NCI-H1092 treated with DMSO at 0.1 percent for 48 hours (cell line): ENCODE measurements at places on chromosomes 12 and 14.

- DNase-seq, result no peak
Observed at GRCh38 chr14:73725116-73726024, 11.2 kb upstream of the PNMA1 start.

DNA sequence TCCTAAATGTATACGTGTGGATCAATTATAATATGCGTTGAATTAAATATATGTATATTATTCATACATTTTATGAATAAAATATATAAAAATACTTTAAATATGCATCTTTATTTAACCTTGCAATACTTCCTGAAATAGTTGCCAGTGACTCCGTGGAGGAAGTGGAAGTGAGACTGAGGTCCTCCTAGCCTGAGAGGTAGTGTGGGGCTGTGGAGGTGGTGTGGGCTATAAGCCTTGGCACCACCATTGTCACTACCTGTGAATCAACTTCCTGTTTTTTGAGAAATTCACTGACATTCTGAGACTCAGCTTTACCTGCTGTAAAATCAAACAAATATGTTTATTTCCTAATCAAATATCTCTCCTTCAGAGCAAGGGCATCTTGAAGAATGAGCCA, 514.2 kb downstream of the VRK1 start:
- DNase-seq, result no peak

- DNase-seq, result no peak
Observed at GRCh38 chr14:77599889-77600288, 16.5 kb downstream of the SPTLC2 start.

DNA sequence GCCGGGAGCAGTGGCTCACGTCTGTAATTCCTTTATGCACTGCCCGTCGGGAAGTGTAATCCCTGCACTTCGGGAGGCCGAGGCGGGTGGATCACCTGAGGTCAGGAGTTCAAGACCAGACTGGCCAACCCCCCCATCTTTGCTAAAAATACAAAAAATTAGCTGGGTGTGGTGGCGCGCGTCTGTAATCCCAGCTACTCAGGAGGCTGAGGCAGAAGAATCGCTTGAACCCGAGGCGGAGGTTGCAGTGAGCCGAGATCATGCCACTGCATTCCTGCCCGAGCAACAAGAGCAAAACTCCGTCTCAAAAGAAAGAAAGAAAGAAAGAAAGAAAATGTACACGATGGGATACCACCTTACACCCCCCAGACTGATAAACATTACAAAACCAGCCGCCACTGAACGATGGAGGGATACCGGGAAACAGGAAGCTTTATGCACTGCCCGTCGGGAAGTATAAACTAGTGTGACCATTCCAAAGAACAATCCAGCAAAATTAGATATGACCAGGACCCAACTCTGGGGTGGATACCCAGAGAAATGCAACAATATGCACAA, 1.1 kb downstream of the ABCD4 start:
- DNase-seq, result no peak

- no peak for DNase-seq
Observed at GRCh38 chr14:46034305-46034704, 617.3 kb downstream of the RPL10L start.

DNA sequence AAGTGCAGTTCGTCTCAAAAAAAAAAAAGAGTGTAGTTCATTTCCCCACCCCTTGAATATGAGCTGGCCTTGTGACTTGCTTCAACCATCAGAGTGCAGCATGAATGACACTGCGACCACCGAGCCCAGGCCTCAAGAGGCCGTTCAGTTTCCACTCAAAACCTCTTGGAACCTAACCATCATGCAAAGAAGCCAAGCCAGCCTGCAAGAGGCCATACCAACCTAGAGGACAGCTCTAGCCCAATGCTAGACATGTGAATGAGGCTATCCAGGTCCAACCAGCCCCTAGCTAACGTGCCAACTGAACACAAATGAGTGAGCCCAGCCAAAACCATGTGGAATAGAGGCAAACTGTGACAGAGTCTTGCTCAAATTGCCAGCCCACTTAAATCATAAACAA, 29.7 kb downstream of the R3HDM2 start:
- peak; percentile 2 for DNase-seq

GRCh38 chr14:69107407-69108003, 45.4 kb downstream of the DCAF5 start:
- peak; percentile 77 for DNase-seq

GRCh38 chr12:6845395-6845794, 4.7 kb downstream of the GNB3 start:
- DNase-seq, result no peak

DNA sequence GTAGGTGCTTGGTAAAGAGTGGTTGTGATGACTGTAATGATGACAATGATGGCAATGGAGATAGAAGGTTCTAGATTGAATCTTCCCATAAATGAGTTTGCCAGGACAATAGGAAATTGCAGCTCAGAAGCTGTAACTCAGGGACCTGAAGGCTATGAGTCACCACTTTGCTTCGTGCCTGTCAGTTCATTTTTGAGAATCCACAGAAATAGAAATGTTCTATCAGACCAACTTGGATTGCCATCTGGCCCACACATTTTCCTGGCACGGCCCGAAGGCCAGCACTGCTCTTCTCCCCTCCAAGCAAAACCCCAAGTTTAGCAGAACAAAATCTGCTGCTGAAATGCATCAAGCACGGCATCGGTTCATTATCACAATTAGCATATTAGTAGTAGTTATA, 1127.0 kb downstream of the BCL11B start:
- no peak for DNase-seq

DNA sequence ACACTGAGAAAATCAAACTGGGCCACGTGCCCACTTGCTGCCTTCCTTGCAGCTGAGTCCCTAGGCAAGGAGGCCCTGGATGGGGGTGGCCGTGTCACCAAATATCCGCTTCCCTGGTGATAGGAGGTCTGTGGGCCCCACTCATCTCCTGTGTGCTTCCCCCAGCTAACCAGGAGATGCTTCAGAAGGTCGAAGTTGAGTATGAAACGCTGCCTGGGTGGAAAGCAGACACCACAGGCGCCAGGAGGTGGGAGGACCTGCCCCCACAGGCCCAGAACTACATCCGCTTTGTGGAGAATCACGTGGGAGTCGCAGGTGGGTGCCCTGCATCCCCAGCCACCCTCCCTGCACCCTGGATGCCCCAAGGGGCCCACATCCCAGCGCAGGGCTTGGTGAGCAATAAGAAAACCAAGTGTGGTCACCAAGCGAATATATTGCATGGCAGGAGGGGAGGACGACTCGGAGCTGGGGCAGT, 6.8 kb upstream of the SIVA1 start:
- no peak for DNase-seq

DNA sequence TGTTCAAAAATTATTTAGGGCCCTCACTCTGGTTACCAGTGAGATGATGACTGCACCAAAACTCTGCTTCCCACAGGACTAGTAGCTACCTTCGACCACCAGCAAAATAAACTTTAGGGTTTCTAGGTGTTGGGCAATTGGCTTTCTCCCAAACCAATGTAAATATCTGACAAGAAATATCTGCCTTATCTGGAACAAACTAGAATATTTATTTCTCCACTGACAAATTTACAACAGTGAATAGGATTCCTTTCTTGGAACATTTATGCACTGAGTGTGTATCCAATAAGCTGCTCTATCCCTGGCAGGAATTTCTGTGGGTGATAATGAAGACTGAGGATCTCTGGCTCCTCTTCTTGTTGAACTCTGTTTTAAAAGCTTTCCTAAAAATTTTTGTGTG, 148.6 kb downstream of the SLC6A15 start:
- DNase-seq, result no peak

DNA sequence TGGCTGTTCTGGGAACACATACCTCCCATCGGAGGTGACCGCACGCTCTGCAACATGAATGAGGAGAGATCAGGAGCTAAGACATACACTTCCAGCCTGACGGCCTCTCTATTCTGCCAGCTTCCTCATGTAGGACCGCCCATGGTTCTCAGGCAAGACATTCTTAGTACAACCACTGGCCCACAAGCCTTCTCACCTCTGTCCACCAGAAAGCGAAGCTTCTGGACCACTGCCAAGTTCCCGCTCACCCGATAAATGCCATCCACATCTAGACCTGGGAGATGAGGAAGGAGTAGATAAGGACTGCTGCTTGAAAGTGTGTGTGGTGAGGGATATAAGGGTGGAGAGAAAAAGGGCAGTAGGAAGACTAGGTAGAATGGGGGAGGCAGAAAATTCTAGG, 5.2 kb downstream of the ARHGAP9 start:
- no peak for DNase-seq

DNA sequence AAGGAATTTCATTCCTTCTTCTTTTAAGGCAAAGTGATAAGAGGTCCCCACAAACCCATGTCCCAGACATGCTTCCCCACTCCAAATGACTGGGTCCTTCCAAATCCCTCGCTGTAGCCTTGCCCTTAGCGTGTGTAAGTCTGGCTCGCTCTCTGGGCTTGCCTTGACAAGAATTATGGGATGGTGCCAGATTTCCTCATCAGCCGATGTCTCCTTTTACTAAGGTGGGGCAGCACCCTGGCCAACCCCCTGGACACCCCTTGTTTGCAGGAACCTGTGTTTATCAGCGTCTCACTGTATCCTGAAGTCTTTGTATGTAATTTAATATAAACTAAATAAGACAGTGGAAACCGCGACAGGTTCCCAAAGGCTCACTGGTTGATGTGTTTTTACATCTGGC, 493.3 kb downstream of the EGLN3 start:
- DNase-seq, result no peak

DNA sequence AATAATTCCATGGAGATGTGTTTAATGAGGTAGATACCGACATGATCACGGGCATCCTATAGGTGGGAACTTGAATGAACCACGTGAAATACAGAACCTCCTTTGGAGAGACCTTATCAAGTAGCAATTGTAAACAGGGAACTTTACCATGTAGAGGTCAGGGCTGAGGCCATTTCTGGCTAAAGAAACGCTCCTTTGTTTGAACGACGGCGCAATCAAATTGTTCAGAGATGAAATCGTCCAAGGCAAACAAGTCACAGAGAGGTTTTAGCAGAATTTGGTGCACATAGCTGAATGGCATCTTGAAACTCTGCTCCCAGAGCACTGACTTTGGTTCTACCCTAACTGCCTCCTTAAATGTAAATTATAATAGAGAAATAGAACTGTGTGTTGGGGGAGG, 9.8 kb downstream of the PRIMA1 start:
- DNase-seq, result no peak

DNA sequence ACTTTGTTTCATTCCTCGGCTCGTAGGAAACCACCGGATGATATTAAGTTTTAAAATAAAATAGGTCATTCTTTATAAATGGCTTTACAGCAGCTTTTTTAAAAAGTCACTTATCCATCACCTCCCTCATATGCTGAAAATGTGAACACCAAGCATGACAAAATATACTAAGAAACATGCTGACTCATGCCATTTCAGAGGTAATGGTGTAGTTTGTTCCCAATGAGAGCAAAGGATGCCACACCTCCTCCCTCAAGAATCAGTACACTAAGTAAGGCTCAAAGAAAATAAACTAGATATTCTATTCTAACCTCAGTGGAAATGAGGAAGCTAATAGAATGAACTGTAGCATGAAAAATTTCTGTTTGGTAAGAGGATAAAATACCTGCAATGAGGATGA, 5.5 kb upstream of the DIO2 start:
- no peak for DNase-seq

GRCh38 chr14:50559990-50560930, at the start of gene ATL1:
TSS of gene ATL1 (plus strand) at chr14:50560145. CDS start at chr14:50560266, 121 bp downstream.
- DNase-seq, result peak; percentile 91

GRCh38 chr12:63855299-63855698, 10.8 kb downstream of the SRGAP1 start:
- no peak for DNase-seq

DNA sequence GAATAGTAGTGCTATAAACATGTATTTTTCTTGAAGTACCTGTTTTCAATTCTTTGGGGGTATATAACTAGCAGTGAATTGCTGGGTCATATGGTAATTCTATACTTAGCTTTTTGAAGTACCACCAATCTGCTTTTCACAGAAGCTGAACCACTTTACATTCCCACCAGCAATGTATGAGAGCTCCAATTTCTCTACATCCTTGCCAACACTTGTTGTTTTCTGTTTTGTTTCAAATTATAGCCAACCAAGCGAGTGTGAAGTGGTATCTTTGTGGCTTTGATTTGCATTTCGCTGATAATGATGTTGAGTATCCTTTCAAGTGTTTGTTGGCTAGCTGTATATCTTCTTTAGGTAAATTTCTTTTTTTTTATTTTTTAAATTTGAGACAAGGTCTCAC, 95.7 kb downstream of the PAPLN start:
- DNase-seq, result no peak

GRCh38 chr12:497501-498160, 37.9 kb downstream of the B4GALNT3 start:
- no peak for DNase-seq

- no peak for DNase-seq
Observed at GRCh38 chr14:53902307-53902706, 54.3 kb downstream of the BMP4 start.

DNA sequence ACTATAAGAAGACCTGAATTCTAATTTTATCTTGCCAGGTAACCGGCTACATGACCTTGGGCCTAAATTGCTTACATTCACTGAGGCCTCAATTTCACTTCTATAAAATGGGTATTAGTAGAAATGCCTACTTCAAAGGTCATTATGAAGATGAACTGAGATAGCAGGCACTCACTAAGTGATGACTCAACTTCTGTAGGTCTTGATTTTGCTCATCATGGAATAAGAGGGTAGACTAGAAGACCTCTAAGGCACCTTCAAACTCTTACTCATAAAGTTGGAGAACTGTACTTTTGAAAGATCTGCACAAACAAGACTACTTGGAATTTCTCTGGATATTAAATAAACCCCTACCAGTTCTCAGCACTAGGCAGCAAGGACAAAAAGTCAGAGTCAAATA, 39.3 kb upstream of the FRMD6 start:
- no peak for DNase-seq

- no peak for DNase-seq
Observed at GRCh38 chr12:115020091-115020490, 336.1 kb upstream of the TBX3 start.

DNA sequence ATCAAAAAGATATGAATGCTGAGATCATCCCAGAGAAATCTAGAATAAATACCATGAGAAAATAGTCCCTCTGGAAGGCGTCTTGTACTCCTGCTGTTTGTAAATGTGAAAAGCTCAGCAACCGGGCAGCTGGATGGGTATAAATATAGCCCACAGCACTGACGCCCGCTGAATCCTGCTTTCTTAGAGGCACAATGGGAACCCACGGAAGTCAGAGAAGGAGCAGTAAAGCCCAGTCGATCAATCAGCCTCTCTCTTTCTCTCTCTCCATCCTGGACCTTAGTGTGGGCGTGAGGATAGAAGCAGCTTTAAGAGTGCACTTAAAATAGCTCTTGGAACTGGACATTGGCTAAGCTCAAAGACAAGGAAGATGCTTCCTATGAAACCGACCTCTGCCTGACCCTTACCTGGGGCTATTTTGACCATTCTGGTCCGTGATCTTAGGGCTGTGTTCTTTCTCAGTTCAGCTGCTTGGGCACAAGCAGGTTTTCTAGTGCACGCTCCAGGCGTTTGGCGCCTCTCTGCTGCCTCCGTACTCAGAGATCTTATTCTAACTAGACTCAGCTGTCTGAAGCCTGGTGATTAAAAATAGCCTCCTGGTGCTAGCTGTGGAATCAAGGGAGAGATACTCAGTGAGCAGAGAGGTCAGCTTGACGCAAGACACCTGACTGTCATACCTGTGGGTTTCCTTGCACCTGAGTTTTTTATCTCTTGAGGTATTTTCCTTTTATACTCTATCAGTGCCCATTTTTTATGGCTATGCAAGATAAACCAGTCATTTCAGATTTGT, 144.6 kb downstream of the ETV6 start:
- no peak for DNase-seq

- no peak for DNase-seq
Observed at GRCh38 chr12:77019920-77020319, 45.4 kb downstream of the E2F7 start.
